Uterus (tissue), 4 donors: ENCODE measurements at places on chromosomes 2 and 18. TPM values are rescaled to one million over a fixed set of nuclear protein-coding genes. Genes with fewer than 3 reads are reported as not detected.

GRCh38 chr2:18829976-18830375 is 240.6 kb upstream of the NT5C1B start:
- no peak for DNase-seq

GRCh38 chr2:20660506-20661420 is 6.2 kb upstream of the GDF7 start:
- DNase-seq = no peak

- DNase-seq = no peak
Observed at GRCh38 chr2:191622374-191623320, 55.3 kb upstream of the NABP1 start.

- no peak for DNase-seq
Observed at GRCh38 chr2:58436872-58437271, 195.7 kb upstream of the FANCL start.

DNA sequence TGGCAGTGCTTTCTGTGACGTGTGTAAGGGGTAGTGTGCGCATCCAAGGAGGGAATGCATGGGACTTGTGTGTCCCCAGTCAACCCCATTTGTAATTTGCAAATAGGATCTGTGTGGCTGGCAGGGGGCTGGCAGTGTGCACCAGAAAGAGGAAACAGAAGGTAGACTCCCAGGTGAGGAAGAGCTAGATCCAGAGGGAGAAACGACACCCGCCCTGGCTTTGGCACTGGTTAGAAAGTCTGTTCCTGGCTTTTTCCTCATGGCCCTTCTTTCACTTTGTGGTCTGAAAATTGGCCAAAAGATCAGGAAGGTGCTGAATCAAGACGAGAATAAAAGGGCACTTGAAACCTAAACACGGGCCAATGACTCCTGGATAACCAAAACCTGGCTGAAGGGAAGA is 33.3 kb downstream of the PRKCE start:
- no peak for DNase-seq

- DNase-seq = no peak
Observed at GRCh38 chr2:136378712-136379595, 261.0 kb upstream of the CXCR4 start.

DNA sequence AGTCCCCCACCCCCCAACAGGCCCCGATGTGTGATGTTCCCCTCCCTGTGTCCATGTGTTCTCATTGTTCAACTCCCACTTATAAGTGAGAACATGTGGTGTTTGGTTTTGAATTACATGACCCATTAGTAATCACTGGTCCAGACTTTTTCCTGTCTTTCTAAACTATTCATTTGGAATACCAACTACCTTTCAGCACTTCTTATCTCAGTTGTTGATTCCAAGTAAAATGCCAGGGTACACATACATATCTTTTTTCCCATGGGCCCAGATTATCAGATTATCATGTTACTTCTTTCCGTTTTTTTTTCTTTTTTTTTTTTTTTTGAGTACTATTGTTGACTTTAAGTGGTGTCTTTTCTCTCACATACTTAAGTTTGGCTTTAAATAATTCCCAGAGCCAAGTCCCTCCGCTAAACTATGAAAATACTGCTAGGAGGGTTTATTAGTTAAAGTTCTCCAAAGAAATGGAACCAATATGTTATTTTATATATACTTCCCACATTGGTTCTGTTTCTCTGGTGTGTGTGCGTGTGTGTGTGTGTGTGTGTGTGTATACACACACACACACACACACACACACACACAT is 389.3 kb downstream of the IRS1 start:
- no peak for DNase-seq

Gene CKAP2L
- not detected for total RNA-seq

Gene TBR1
- not detected for total RNA-seq

Gene KIF1A
- not detected for total RNA-seq

Gene APOB
- 0.41 TPM for total RNA-seq

Gene HOXD12
- total RNA-seq = not detected
